Stimulated activated CD8-positive, alpha-beta memory T cell treated with anti-CD3 and anti-CD28 coated beads, Interleukin-12 subunit alpha, Interleukin-12 subunit beta, amount 100 ng/mL, for 4 hours (primary cell): ENCODE measurements at places on chromosomes 1 and 21.

DNA sequence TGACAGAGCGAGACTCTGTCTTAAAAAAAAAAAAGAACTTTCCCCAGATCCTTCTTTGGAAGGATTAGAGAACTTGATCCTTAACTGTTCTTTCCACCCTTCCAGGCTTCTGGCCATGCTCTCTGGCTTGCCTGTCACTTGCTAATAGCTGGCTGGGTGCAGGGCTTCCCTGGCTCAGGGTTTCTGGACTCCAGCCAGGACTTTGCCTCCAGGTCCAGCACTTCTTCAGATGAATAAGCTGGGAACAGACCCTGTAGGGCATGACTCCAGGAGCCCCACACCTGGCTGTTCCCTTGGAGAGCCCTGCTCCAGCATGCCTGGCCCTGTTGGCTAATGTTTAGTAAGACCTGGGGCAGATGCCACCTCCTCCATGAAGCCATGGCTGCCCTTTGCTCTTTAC is 3.3 kb upstream of the NT5C1A start:
- no peak for DNase-seq

DNA sequence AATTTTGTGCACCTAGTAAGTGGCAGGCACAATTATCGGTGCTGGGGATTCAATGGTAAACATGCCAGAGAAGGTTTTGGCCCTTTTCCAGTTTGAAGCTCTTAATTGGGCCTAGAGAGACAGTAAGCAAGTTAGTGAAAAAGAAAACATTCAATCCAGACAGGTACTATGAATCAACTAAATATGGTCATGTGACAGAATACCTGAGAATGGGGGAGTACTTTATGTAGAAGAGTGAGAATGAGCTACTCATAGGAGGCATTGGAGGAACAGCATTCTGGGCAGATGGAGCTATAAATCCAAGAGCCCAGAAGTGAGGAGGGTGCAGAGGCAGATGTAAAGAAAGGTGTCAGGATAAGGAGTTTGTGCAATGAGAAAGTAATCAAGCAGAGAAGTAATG is 1017.9 kb downstream of the ADGRL2 start:
- no peak for DNase-seq

DNA sequence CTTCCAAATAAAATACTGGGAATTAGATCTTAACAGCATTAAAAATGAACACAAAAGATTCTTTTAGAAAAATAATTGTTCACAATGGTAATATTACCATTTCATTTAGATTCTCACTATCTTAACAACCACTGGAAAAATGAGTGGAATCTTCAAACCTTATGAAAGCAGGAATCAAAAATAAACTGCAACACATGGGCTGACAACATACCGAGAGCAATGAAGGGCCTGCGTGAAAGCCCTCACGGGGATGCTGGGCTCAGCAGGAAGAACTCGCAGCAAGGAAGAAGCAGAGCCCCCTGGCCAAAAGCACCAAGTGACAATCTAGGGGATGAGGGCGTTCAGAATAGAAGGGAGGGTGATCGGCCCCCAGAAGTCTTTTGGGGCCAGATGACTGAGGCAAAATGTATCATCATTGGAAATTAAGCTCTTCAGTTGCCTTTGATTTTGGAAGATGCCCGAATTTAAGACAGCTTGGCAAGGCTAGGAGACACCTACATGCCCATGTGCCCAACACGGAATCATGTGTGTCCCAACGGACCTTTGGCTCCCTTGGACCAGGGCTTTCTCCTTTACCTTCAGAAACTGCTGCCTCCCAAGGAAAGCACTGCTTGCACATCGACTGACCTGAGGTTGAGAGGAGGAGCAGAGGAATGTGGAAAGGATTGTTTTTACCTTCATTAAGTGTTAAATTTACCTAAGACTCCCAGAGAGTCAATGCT is 103.9 kb downstream of the TGFBR3 start:
- no peak for DNase-seq

GRCh38 chr21:44304877-44305293 is 5.0 kb downstream of the PFKL start:
- no peak for DNase-seq

DNA sequence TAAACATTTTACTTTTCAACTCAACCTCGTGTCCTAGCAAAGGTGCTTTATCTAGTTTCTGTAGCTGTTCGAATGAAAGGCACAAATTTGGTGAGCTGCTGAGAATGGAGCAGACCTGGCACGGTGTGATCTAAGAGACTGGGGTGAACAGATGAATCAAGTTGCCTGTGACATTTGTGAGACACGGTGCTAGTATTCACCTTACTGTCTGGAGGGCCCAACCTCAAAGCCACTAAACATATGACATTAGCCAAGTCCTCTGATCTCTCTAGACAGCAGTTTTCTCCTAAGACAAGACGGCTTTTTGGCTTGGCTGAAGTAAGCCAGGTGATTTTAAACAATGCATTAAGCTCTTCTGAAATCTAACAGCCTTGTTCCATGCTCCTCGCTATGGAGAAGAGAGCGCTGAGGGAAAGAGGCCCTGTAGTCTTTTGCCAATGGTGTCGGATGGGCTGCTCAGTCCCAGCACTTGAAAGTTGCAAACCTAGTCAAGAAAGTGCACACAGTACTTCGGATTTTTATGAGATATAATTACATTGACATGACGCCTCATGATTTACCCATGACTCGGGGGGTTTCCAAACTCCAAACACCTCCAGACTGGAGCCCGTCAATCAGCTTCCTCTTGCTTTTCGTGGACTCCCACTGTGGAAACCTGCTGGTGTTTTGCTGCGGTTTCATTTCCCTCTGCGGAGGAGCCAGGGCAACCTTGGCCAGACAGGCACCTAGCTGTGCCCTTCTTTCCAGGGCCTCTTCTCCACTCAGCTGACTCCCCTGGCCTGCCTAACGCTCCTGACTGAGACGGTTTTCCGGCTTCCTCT is 794 bp upstream of the TOR3A start:
- peak; percentile 13 for DNase-seq

- no peak for DNase-seq
Measured at GRCh38 chr1:162028726-162029125, 5.1 kb upstream of the OLFML2B start.

- DNase-seq = no peak
Measured at GRCh38 chr1:208668991-208669390, 424.8 kb upstream of the PLXNA2 start.

GRCh38 chr1:7948960-7949359 is 8.3 kb upstream of the TNFRSF9 start:
- DNase-seq = no peak

DNA sequence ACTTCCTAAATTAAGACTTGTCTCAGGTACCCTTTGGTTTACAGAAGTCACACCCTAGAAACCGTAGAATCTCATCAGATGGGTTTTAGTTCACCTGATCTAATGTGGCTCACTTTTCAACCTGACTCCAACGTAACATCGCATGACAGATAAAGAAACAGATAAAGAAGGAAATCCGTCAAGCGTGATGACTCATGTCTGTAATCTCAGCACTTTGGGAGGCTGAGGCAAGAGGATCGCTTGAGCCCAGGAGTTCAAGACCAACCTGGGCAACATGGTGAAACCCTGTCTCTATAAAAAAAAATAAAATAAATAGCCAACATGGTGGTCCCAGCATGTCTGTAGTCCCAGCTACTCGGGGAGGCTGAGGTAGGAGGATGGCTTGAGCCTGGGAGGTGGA is 97.3 kb downstream of the SPSB1 start:
- no peak for DNase-seq

DNA sequence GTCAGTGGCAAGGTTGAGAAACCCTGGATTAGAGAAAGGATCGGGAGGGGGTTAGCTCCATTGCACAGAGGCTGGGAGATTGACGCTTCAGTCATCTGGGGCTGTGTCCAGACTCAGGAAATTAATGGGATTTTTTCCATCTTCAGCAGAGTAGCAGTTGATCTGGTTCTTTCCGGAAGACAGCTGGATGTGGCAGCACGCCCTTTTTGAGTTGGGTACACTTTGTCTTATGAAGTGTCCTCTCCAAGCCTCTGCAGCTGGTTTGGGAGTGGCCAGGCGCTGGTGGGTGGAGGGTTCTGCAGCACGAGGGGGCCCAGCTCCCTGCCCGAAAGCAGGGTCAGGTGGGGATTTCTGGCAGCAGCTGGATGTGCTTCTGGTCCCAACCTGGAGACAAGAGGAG is 95.1 kb downstream of the TAS1R2 start:
- no peak for DNase-seq

DNA sequence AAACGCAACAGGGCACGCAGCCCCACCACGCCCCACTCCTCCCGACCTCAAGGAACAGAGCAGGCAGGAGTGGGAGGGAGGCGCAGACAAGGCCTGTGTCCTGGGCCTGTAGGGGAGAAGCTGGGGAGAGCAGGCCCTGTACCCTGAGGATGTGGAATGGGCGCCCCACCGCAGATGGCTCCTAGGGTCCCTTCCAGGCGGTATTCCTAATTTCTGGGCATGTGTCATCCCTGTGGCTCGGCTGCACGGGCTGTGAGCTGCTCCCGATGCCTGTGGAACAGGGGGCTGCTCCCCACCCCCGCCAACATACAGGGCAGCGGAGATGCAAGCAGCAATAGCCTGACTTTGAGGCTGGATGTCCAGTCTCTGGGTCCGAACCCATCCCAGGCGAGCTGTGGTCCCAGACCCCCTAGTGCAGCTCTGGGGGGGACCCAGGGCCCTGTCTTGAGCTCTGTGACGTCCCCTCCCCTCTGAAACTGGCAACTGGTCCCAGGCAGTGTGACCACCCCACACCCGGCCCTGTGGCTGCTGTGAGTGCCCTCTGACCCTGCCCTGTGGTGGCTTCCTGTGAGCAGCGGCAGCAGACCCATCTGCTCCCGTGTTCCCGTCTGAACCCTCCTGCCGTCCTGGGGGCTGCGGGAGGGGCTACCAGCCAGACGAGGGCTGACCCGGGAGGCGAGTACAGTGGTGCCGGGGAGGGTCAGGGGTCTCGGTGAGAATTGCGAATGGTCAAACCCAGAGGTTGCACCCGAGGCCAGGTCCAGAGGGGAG is 13.9 kb upstream of the COL6A2 start:
- no peak for DNase-seq

DNA sequence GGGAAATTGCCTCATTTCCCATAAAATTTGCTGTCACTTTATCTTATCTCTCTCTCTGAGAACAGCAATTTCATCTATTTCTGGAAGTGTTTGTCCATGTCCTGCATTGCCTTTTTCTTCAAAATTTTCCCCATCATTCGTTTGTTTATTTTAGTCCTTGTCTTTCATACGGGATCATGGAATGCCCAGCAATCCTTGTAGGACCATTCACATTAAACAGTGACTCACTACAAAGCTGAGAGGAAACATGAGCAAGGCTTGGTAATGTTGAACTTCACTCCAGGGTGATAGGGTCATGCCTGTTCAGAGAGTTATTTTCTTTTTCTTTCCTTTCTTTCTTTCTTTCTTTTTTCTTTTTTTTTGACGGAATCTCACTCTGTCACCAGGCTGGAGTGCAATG is 32.2 kb upstream of the HNRNPU start:
- no peak for DNase-seq

DNA sequence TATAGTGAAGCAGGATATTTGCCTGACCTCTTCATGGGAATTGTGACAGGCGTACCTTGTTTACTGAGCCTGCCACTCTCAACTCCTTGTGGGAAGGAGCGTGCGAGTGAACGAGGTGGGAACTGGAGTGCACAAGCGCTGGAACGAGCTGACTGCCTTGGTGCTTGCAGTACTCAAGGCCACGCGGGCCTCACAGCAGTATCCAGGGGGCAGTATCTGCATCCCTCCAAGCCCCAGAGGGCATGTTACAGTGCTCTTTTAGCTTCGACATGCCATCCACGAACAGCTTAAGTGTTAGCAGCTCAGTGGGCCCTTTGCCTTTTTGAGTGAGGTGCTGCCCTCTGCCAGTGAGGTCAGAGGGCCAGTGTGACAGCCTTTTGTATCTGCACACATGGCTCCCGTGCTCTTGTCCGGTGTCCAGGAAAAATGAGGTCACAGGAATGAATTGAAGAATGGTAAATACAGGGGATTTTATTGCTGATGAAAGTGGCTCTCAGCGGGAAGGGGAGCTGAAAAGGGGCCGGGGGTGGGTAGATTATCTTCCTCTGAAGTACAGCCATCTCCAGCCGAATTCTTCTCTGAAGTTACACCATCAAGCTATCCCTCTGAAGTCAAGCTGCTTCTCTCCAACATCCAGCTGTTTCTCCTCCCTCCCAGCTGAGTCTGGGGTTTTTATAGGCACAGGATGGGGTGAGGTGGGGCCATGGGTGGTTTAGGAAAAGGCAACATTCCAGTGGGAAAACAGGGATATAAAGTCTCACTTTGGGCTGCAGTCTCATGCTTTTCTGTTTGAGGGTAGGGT is 69.3 kb downstream of the EPB41 start:
- no peak for DNase-seq

- no peak for DNase-seq
Measured at GRCh38 chr1:224298346-224299330, 31.3 kb downstream of the NVL start.

DNA sequence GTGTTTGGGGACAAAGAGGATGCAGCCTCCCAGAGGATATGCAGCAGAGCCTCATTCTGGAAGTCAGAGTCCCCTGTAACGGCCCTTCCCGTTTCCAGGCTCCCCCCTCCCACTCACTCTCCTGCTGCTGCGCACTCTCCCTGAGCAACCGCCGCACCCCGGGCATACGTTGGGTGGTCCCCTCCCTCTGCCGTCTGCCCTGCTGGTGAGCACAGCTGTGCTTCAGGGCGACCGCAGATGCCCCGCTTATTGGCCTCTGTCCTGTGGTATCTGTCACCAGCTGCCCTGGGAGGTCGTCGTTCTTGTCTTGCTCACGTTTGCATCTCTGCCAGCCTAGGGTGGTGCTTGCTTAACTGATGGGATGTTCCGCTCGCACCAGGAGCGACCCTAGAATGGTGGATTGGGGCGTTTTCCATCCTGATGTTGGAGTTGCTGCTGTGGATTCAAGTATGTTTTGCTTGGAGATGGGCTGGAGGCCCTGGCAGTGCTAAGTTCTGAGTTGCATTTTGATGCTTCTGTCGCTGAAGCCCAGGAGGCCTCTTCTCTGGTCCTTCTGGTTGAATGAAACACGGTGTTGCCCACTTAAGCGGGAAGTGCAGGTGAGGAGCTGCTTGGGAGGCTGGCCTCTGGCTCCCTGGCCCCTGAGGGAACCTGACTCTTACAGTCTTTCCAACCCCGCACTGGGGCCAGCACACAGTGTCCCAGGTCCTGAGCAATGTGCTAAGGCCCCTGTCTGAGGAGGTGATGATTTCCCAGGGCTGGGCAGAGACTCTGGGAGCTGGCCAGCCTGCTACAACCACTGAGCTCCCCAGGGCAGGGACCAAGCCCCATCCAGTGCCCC is 3.2 kb downstream of the TMEM201 start:
- DNase-seq = no peak

- DNase-seq = no peak
Measured at GRCh38 chr1:235030919-235031596, 97.6 kb downstream of the TOMM20 start.

- no peak for DNase-seq
Measured at GRCh38 chr1:78006521-78006920, 1.8 kb downstream of the DNAJB4 start.

GRCh38 chr1:59397139-59397858 is 100.4 kb downstream of the FGGY start:
- DNase-seq = no peak

- no peak for DNase-seq
Measured at GRCh38 chr1:218369688-218370511, 24.8 kb downstream of the TGFB2 start.

- no peak for DNase-seq
Measured at GRCh38 chr1:20896826-20897225, 109.7 kb upstream of the HP1BP3 start.
